ENCODE measurements at places on chromosomes 7 and 10. TPM values are rescaled to one million over a fixed set of nuclear protein-coding genes. Genes with fewer than 3 reads are reported as not detected.

DNA sequence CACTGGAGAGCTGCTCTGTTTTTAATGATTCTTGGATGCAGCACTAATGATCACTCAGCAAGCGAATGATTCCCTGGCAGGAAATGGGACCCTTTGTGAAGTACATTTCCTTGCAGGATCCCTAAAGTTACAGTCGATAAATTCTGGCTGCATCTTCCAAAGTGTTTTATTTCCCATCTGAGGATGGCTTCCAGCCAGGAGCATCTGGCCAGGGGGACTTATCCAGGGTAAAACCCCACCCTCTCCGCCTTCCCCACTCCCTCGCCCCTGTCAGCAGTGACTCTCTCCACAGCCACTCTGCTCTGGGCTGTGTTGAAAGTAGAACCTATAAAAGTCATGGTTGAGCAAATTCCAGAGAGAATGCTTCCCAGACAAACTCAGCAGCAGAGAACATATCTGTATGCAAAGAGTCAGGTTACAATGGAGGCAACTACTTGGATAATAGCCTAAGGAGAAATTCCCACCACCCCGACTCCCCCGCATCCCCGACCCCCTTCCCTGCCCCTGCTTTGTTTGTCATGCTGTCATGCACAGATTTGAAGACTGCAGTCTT is 111.0 kb upstream of the ANLN start:
- DNase-seq, result no peak

Gene TMEM213
- total RNA-seq, result not detected

Gene SLC39A12
- not detected for total RNA-seq

Gene FRG2B
- 1.1 TPM for total RNA-seq

DNA sequence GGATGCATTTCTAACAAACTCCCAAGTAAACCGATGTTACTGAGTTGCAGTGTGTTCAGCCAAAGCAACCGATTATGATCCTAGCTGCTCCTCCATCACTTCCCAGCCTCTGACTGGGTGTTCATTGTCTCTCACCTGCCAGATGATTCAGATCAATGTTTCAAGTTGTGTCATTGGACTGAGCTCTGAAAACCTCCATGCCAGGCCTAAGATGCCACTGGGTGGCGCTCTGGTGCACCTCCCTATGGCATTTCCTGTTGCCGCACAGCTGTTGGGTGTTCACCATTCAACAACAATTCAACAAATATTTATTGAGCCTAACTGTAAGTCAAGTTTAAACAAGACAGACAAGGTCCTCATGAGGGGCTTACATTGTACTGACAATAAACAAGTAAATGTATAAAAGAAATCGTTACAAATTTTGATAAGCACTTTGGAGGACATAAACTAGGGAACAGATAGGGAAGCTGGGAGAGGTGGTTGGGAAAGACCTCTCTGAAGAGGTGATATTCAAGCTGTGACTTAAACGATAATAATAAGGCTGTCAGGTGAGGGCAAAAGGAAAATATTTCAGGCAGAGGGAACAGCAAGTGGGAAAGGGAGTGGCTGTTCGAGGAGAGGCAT is 22.8 kb downstream of the RGR start:
- peak; percentile 25 for DNase-seq

DNA sequence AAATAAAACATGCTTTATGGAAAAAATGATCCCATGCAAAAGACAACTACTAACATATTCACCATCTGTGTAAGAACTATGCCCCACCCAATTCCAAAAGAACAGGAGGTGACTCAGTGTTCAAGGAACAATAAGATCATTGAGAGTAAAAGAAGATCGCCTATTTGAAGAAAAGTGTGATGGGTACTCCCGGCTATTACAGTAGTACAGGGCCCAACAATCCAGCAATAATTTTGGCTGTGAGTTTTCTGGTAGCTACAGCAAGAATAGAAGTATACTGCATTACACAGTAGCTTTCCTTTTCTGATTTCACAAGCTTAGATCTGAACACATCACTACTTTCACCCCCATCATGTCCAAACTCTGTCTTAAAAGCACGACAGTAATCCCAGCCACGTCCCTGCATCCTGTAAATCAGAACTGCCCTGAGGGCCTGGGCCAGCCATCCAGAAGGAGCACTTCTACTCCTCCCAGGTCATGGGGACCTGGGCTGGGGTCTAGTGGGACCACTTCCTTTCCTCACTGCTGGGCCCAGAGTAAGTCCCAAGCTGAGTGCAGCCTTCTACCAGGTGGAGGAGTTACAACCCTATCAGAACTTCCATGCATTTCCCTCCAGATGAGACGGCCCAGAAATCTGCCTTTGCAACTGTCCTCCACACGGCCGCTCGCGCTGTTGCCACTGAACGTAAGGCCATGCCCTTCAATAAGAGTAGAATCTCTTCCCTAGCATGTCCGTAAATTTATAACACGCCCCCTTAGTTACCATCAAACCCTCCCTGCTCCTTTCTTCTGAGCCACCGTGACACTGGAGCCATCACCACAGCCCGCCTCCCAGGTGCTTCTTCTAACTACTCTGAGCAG is 7.9 kb downstream of the ESYT2 start:
- DNase-seq, result peak; percentile 74

DNA sequence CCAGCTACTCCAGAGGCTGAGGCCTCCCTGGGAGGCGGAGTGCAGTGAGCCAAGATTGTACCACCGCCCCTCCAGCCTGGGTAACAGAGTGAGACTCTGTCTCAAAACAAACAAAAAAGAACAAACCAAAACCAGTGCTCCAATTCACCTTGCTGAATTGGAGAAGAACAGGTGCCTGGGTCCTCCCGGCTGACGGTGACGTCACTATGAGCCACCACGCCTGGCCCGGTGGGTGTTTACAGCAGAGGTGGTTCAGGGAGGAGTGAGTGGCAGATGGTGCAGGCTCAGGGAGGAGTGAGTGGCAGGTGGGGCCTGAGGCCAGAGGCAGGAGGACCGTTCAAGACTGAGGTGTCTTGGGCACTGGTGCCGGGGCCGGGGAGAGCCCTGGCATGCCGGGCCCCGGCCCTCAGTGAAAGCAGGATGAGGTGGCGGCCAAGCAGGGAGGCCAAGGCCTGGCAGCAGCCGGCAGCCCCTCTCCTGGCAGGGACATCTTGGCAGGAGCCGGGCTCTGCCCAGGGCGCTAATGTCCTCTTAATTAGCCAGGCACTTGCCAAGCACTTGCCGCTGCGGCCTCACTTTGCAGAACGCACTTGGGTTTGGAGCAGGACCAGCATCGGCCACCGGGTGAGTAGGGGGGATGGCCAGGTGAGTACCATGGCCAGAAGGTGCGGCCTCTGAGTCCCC is 162.8 kb upstream of the TNRC18 start:
- no peak for DNase-seq

- DNase-seq, result no peak
Measured at GRCh38 chr10:52525761-52526160, 211.7 kb downstream of the DKK1 start.

DNA sequence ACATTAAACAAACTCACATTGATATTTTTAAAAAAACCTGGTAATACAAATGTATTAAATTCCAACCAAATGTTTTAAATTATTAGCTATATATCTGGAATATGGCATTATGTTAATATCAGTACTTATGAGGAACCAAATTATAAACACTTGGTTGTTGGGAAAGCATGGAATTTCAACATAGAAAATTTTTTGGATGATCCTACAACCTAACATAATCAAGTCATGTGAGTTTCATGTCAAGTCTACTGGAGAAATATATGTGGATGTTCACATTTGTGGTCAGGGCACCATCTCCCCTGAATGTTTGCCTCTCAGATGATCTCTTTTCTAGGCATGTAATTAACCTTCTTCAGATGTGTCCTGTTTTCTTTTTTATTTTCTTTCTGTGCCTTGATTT is 5.2 kb upstream of the POT1 start:
- DNase-seq, result no peak

Measured in SJCRH30 (cell line).